Stimulated activated CD4-positive, alpha-beta T cell treated with anti-CD3 and anti-CD28 coated beads, Interleukin-4, amount 100 ng/mL, for 4 hours (primary cell): ENCODE measurements at places on chromosomes 1 and 21.
A peak's percentile ranks its signal among the peaks of the same experiment; 100 is the strongest.

- no peak for DNase-seq
Measured at GRCh38 chr1:156480016-156480370, 20.6 kb downstream of the MEF2D start.

DNA sequence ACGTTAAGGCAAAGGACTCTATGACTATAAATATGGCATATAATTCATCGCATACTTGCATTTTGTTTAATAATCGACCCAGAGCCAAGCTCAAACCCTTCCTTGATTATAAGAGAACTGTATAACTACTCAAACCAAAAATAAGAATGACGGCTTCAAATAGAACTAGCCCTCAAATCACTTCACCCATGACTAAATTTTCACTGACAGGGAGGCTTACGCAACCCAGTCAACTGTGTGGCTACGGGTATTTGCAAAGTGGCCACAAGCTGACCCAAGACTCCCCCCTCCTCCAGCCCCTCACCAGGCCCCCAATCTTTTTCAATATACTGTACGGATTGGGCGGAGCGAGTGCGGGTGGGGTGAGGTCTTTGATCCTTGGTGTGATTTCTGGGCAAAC is 268.3 kb downstream of the ASTN1 start:
- no peak for DNase-seq

GRCh38 chr21:26851109-26851944 is 6.1 kb upstream of the ADAMTS1 start:
- DNase-seq, result no peak

- no peak for DNase-seq
Measured at GRCh38 chr21:34732388-34732821, 63.6 kb downstream of the CLIC6 start.

DNA sequence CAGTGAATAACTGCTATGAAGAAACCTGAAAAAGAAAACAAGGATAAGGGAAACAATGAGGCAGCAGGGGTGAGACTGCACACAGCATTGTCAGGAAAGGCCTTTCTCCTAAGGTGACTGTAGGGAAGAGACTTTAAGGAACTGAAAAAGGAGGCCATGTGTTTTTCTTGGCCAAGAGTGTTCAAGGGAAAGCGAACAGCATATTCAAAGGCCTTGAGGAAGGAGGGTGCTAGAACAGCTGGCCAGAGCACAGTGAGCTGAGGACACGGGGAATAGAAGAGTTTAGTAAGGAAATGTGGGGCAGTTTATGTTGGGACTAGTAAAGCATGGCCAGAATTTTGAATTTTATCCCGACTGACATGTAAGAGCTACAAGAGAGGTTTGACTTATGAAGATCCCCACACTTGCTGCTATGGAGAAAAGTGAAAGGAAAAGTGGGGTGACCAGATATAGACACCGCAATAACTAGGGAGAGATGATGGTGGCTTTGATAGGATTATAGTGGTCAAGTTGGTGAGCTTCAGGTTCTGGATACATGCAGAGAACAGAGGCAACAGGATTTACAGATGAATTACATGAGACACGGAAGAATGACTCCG is 1.4 kb downstream of the RWDD2B start:
- no peak for DNase-seq

DNA sequence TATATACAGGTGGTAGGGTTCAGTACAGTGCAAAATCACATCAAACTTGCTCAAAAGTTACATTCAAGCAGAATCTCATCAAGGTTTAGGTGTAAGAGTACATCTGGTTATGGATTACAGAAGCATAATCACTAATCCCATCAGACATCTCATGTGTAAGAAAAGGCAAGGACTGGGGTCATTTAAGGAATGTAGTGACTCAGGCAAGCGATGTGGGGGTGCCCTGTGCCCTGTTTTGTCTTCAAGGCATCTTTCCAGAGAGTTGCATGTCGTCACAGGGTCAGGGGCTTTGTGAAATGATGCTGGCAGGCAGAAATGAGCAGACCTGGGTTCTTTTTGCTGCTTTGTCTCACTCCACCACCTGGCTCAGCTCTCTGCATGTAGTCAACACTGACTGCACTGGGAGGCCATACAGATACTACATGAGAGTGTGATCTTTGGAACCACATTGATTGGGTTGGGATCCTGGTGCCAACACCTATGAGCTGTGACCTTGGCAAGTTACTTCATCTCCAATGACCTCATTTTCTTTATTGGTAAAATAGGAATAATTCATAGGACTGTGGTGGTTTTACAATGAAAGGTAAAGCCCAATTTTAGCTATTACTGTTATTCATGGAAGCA is 8.2 kb upstream of the HHIPL2 start:
- no peak for DNase-seq

DNA sequence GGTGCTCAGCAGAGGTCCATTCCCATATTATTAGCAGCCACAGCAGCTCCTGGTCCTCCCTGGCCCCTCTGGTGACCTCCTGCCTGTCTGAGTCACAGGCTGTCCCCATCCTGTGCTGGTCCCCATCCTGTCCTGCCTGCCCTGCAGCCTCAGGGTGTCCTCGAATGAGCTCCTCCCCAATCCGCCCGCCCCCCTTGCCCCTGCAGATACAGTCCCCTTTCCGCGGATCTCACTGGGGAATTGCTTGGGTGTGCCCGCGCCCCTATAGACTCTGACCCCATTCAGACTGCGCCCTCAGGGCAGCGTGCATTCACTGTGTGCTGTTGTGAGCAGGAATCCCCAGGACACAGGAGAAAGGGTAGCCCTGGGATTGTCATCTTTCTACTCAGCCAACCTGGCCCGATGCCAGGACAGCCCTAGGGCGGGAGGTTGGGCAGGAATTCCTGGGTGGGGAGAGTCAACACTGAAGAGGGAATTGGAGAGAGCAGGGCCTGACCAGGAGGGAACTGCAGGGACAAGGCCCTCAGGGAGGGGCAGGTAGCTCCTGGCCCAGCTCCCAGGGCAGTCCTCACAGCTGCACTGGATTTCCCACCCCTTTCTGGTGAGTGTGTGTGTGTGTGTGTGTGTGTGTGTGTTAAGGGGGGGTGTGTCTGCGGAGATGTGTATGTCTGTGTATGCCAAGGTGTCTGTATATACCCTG is 1.1 kb upstream of the GUCA2A start:
- DNase-seq, result no peak

DNA sequence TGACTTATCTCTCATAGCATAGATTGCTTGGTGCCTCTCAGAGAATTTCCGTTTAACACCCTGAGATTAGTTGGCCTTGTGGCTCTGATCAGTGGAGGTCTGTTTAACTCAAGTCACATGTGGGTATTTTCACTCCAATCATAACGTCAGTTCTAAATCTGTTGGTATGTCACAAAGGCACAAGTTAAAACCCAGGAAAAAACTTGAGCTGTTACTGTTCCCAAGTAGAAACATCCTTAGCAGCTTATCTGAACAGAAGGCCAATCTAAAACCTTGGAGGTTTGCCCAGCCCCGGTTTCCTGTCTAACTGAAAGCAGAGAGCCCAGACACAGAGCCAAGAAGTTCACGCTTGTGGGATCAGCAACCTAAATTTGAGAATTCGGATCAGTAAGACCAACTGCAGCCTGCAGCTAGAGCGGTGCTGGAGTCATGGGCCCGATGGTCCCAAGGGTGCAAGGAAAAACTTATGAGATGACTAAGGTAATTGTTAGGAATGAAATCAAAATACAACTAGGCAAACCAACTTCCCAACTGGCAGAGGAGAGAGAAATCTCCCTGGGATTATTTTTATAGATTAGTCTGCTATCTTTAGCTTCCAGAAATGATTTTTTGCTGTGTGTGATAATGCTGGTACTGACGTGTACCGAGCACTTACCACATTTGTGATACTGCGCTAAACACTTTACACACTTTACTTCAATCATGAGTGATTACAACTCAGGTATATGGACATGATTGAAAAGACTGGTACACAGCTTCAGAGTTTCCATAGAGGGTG is 90.2 kb upstream of the C1orf21 start:
- DNase-seq, result no peak

DNA sequence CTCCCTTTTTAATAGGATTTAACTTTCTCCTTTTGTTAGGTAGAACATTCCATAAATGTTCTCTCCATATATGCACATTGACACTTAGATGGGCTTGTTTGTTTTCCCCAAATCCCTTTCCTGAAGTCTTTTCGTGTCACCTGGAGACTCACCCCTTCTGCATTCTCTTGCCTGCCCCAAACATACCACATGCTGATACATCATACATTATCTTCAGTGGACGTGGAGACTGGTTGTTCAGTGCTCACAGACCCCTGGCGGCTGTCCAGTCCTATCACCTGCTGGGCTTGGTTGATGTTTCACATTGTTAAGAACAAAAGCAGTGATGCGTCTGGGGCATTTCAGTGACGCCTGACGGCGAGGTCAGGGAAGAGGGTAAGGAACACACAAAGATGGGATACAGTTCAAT is 22.2 kb downstream of the FMOD start:
- DNase-seq, result no peak

- DNase-seq, result no peak
Measured at GRCh38 chr1:64986903-64987871, 20.8 kb upstream of the JAK1 start.

GRCh38 chr1:96808191-96808590 is 86.6 kb downstream of the PTBP2 start:
- no peak for DNase-seq

- no peak for DNase-seq
Measured at GRCh38 chr1:214360525-214361164, 79.7 kb downstream of the SMYD2 start.

- DNase-seq, result peak; percentile 66
Measured at GRCh38 chr1:28509705-28510272, 3.9 kb downstream of the RCC1 start.

- no peak for DNase-seq
Measured at GRCh38 chr21:29316029-29316742, 17.5 kb downstream of the BACH1 start.

- no peak for DNase-seq
Measured at GRCh38 chr1:155107309-155108264, 20.1 kb upstream of the EFNA1 start.

GRCh38 chr1:12745126-12745991 is 641 bp upstream of the CFAP107 start:
- DNase-seq, result no peak

GRCh38 chr1:147600119-147601111 is 59.1 kb downstream of the BCL9 start:
- DNase-seq, result peak; percentile 37

GRCh38 chr1:95701450-95702173 is 467.6 kb downstream of the RWDD3 start:
- DNase-seq, result no peak

DNA sequence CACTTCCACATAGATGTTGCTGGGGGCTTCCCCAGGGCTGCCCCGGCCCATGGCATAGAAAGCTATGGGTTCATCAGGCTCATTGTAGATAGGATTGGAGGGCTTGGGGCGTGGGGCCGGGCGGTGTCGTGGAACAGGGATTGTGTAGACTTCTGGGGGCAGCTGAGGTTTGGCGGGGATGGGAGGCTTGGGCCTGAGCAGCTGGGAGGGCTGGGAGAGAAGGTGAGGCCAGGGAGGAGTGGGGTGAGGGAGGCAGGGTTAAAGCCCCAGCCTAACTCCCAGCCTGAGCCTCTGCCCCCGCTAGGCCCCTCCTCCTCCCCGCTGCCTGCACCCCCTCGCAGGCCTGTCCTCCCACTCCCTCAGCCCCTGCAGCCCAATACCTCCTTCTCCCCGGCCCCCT is 7.4 kb downstream of the SH2D2A start:
- no peak for DNase-seq

DNA sequence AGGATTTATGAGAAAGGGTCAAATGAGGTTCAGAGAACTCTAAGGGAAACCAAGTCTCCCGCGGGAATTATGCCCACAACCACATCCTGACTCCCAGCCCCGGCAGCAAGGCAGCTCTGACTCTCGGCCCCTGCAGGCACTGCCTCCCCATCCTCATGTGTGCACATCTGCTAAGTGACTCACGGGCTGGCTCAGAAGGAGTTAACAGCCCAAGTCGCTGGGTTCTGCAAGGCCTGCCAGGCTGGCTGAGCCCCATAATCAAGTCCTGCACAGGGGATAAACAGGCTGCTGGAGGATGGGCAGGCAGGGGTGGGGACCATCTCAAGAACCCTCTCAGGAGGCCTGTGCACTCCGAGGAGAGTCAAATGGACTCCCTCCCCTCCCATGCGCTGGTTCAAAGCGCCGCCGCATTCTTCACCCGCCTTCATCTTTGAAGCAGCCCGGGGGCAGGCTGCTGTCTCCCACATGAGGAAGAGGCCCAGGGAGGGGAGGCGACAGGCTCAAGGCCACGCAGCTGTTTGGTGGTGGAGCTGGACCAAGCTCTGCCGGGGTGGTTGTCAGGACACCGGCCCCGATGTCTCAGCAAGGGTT is 344.3 kb downstream of the MATN1 start:
- no peak for DNase-seq

GRCh38 chr1:53615101-53615500 is 123.9 kb downstream of the GLIS1 start:
- no peak for DNase-seq

DNA sequence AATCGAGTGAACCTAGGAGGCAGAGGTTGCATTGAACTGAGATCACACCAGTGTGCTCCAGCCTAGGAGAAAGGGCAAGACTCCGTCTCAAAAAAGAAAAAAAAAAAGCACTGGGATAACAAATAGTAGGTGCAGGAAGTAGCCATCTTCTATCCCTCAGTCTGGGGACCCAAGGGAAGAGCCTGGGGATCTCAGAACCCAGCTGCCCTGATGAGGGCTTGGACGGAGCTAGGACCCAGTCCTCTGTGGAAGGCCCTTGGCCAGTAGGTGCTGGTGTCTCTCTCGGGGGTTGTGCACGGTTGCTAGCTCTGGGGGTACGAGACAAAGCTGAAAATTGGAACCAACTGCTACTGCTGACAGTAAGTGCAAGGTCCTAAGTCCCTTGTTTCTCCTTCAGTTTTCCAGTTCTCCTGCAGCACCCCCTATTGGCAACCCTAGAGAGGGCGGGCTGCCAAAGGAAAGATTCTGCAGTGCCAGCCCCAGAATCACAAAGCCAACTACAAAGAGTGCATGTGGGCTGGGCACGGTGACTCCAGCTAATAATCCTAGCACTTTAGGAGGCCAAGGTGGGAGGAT is 57.6 kb upstream of the KIF1B start:
- DNase-seq, result peak; percentile 14

DNA sequence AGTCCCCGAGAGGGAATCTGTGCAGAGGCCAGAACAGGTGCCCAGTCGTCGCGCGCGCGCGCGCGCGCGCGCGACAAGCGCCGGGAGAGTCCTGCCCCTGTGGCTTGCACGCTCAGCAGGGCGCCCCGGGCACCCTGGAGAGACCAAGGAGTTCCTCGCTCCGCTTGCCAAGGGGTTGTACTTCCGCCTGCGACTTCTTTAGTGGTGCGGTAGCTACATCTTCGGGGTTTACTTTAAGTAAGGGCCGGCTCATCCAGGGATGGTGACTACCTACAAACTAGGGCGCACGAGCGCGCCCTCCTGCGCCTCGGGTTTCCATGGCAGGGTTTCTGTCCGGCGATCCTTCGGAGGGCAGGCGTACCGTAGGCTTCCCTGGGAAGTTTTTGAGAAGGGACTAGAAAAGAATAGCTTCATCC is 1.4 kb downstream of the LHX4 start:
- no peak for DNase-seq

DNA sequence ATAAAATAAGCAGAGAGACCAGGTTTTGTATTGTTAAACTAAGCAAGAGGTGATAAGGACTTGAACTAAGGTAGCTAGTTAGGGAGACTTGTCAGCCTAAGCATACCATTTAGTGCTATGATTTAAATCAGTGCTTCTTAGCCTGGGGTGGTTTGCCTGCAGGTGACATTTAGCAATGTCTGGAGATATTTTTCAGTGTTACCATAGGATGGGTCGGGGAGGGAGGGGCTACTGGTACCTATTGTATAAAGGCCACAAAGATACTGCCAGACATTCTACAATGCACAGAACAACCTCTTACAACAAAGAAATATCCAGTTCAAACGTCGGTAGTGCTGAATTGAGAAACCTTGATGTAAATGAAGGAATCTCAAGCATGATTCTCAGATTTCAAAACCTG is 3.3 kb downstream of the ATP5PB start:
- DNase-seq, result no peak

- no peak for DNase-seq
Measured at GRCh38 chr1:50611675-50612074, 188.4 kb upstream of the DMRTA2 start.
